ENCODE measurements at places on chromosomes 4 and X. TPM values are rescaled to one million over a fixed set of nuclear protein-coding genes. Genes with fewer than 3 reads are reported as not detected.

Gene XAGE2
- polyA plus RNA-seq = 0.68 TPM

Gene FDCSP
- polyA plus RNA-seq = 0.58 TPM

Gene PARM1
- polyA plus RNA-seq = 47.6 TPM

Gene CT47B1
- polyA plus RNA-seq = not detected

Gene CSAG2
- polyA plus RNA-seq = not detected

Gene PABPC5
- 5.2 TPM for polyA plus RNA-seq

Gene PNCK
- polyA plus RNA-seq = 7.5 TPM

Gene ZRSR2
- polyA plus RNA-seq = 18.5 TPM

Gene GATA1
- 0.48 TPM for polyA plus RNA-seq

Gene P2RY4
- polyA plus RNA-seq = 0.48 TPM

Gene UGT8
- polyA plus RNA-seq = 60.2 TPM

Gene TMPRSS11A
- polyA plus RNA-seq = 0.03 TPM

Gene SATL1
- 0.57 TPM for polyA plus RNA-seq

Gene APOO
- polyA plus RNA-seq = 40.7 TPM

Gene ANXA3
- polyA plus RNA-seq = 55.0 TPM

Gene USP17L5
- not detected for polyA plus RNA-seq

Gene PDS5A
- polyA plus RNA-seq = 80.8 TPM

Gene CXCL5
- polyA plus RNA-seq = 0.12 TPM

Gene FAM47A
- not detected for polyA plus RNA-seq

Gene POU3F4
- polyA plus RNA-seq = 7.8 TPM

Gene PTTG2
- not detected for polyA plus RNA-seq

Gene MSX1
- polyA plus RNA-seq = 0.76 TPM

Gene CLDN2
- 65.7 TPM for polyA plus RNA-seq

Gene GPRIN3
- polyA plus RNA-seq = 8.6 TPM

Gene NFXL1
- 32.4 TPM for polyA plus RNA-seq

Gene DIPK2B
- polyA plus RNA-seq = 9.9 TPM

Gene ANOS1
- 10.3 TPM for polyA plus RNA-seq

Gene HSFX1
- polyA plus RNA-seq = 2.1 TPM

Gene L1CAM
- 46.9 TPM for polyA plus RNA-seq

Gene P2RY8
- 0.73 TPM for polyA plus RNA-seq

Gene LAGE3
- polyA plus RNA-seq = 8.9 TPM

Gene STK32B
- 11.1 TPM for polyA plus RNA-seq

Gene INTS6L
- 32.2 TPM for polyA plus RNA-seq

Gene SLC2A9
- polyA plus RNA-seq = 10.3 TPM
